A549 treated with CpdA at 1 μM for 4 hours (cell line): ENCODE measurements at places on chromosomes 16 and 17. TPM values are rescaled to one million over a fixed set of nuclear protein-coding genes. Genes with fewer than 3 reads are reported as not detected.

The DHRS7C gene
- total RNA-seq, result not detected in 5 replicates

The CDC27 gene
- total RNA-seq, result 67.8 to 92.8 TPM (median 82.5 TPM) in 5 replicates

The STH gene
- not detected in 5 replicates for total RNA-seq

The SPN gene
- total RNA-seq, result 0.01 TPM in 1 of 5 replicates, not detected in the others

The SMIM22 gene
- not detected in 5 replicates for total RNA-seq

The PPY gene
- not detected in 5 replicates for total RNA-seq

The KCNJ2 gene
- 0.04 to 0.19 TPM (median 0.10 TPM) in 5 replicates for total RNA-seq
